ENCODE measurements at places on chromosomes 7 and 10. TPM values are rescaled to one million over a fixed set of nuclear protein-coding genes. Genes with fewer than 3 reads are reported as not detected.

The RPEL1 gene
- not detected for total RNA-seq

The TCAF2 gene
- 5.4 TPM for total RNA-seq

The SH2D4B gene
- total RNA-seq = not detected

The SUN3 gene
- total RNA-seq = not detected

The TRDMT1 gene
- 2.8 TPM for total RNA-seq

The NYAP1 gene
- total RNA-seq = 0.59 TPM

The MLXIPL gene
- total RNA-seq = not detected

The CPED1 gene
- total RNA-seq = 10.5 TPM

The UTF1 gene
- not detected for total RNA-seq
